NCI-H2081 treated with DMSO at 0.1 percent for 48 hours (cell line): ENCODE measurements at places on chromosomes 12 and 14.
A peak's percentile ranks its signal among the peaks of the same experiment; 100 is the strongest.

- no peak for DNase-seq
These were observed 50.7 kb downstream of the BICDL1 start for GRCh38 chr12:120039711-120040110.

DNA sequence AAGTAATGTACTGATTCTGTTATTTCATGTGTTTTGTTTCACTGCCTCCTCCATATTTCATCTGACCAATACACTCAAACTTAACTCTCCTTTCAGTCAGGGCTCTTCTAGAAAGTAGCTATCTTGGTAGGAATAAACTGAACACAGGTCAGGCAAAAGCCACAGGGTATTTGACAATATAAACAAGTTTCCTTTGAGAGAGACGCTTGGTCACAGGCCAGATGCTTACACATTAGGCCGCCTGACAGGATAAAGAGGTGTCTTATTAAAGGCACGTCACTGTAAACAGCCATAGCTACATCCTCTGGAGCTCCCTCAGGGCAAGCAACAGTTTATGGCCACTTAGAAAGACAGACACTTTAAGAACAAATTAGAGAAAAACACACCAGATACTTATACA is 607.5 kb downstream of the SLC6A15 start:
- no peak for DNase-seq

DNA sequence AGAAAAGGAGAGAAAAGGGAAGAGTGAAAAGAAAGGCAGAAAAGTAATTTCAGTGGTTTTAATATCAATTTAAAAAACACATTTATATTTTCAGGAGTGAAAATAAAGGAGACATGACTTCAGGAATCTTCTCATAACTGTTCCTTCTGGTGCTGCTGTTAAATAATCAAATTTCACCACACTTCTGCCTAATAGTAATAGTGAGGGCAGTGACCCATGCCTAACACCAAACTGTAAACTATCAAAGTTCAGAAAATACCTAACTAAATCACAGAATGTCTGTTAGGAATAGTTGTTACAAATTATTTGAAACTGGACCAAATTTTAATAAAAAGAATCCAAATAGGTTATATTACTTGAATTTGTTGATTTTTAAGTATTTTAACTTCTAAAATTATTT is 169.4 kb downstream of the RPL10L start:
- no peak for DNase-seq

- DNase-seq: no peak
These were observed 34.3 kb downstream of the DAD1 start for GRCh38 chr14:22554498-22555383.

GRCh38 chr12:1747609-1748008 is 56.7 kb downstream of the ADIPOR2 start:
- no peak for DNase-seq

DNA sequence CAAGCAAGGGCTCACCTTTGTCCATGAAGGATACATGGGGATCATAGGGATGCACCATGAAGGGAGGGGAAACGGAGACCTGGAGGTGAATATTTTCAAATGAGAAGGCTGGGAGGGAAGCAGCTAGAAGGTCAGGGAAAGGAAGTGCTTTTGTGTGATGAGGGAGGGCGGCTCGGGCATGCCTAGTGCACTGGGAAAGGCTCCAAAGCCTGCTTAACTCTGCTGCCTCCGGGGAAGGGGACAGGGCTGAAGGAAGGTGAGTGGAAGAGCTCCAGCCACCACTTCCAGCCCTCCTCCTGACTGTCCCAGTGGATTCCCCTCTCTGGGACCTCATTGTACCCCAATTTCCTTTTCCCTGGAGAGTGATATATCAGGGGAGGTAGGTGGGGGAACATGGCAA is 149.4 kb upstream of the PRMT8 start:
- DNase-seq: no peak

DNA sequence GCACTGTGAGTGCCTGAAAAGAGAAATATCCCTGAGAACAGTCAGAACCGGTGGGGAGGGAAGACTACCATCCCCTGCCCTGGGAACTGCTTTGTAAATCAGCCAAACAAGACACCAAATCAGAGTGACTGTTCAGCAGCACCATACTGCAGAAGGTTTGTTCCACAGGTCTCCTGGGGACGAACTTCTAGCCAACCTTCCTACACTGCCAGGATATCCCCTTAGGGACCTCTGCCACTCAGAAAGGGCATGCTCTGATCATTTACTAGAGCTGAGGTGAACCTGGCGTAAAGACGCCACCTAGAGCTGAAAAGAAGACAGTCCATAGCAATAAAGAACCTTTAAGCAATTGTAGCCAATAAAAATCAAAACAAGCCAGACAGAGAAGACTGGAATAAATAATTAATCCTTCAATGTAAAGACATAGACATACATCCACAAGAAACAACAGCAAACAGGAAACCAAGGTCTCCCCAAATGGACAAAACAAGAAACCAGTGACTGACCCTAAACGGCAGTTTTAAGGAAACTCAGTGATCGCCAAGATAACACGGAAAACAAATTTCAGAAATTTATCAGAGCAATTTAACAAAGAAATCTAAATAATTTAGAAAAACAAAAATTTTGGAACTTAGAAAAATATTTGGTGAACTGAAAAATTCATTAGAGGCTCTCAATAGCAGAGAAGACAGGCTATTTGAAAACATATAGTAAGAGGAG is 228.1 kb upstream of the AMIGO2 start:
- DNase-seq: peak; percentile 37

DNA sequence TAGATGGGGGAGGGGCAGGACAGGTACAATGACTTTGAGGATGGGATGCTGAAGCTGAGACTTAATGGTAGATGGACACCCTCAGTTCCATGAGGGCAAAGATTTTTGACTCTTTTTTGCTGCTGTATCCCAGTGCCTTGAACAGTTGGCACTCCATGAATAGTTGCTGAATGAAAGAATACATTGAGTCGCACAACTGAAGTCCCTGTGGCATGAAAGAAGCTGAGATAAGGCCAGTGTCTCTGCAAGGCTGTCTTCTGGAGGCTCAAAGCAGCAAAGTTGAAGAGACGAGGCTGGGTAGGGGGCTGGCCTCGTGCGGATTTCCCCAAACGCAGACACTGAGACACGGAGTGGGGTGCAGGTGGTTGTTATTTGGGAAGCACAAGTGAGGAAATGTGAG is 179.3 kb downstream of the ADCK1 start:
- DNase-seq: no peak

DNA sequence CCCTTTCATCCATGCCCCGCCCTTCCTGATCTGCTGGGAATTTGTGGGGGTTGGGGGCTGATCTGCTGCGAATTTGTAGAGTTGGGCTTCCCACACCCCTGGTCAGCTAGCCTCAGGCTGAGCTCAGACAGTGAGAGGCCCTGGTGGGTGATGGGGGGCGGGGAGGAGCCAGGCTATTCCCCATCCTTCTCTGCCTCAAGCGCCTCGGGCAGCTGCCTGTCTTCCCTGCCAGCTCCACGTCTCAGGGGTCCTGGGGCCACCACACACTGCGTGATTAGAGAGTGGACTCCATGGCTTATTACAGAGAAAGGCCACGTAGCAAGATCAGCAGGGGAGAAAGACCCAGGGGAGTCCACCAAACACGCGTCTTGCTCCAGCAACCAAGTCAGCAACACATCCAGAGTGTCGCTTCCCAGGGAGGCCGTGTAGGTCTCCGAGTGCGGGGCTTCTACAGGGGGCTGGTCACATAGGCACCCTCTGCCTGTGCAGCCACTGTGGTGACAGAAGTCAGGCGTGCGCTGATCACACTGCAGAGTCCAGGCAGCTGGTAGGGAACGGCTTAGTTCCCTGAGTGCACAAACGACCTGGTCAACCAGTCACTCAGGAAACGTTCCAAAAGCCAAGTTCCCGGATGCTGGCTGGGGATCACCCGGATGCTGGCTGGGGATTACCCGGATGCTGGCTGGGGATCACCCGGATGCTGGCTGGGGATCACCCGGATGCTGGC is 254.4 kb upstream of the SFSWAP start:
- no peak for DNase-seq

DNA sequence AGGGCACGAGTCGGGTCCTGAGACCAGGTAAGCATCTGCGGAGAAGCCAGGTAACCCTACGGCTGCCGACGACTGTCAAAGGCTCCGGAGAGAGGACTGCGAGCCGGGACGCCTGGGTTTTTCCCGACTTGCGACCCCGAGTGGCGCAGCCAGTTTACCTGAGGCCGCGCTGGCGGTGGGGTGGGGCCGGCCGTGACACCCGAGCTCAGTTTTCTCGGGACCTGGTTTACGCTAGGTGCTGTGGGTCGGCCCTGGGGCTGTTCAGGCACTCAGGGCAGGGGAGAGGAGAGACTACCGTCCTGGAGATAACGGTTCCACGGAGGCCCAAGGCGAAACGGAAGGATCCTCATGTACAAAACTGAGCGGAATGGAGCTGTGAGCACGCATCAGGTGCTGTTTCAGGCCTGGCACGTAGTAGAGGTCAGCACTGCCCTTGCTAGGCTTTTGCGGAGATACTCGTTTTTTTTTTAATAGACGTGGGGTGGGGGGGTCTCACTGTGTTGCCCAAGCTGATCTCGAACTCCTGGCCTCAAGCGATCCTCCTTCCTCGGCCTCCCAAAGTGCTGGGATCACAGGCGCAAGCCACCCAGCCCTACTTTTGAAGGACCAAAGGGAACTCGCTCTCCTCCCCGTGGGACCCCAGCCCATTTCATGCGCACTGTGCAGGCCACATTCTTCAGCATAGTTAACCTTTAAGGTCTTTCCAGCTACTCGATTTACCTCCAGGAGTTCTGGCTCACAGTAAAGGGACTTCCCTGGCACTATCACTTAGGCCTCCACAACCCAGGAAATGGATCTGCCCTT is 471 bp downstream of the MTRFR start:
- DNase-seq: no peak

GRCh38 chr14:92323011-92323915 is at the start of gene SLC24A4:
Gene SLC24A4 (plus strand): TSS chr14:92323165. CDS start chr14:92323831, 666 bp downstream.
- no peak for DNase-seq

DNA sequence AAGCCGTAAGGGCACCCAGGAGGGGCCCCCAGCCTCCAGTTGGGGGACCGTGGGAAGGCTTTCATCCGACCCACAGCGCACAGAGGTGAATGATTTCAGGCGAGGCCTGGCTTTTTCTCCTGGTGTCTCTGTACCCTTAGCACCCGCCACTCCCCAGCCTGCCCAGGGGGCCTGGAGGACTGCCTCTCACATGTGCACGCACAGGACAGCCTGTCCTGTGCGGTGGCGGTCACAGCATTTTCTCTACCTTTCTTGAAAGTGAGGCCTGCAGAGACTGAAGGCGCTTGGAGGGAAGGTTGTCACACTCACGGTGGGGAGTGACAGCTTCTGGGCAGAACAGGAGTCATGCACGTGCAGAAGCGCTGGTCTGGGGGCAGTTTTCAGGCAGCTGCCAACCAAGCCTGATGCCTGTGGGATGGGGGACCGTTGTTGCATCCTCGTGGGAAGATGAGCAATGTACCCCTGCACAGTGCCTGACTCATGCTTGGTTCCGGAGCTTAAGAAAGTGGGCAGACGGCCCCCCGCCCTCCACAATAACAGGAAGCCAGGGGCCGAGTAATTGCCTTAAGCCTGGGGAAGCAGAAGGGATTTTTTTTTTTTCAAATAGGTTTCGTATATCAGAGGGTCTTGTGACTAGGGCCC is 148.1 kb downstream of the TSPAN9 start:
- no peak for DNase-seq

DNA sequence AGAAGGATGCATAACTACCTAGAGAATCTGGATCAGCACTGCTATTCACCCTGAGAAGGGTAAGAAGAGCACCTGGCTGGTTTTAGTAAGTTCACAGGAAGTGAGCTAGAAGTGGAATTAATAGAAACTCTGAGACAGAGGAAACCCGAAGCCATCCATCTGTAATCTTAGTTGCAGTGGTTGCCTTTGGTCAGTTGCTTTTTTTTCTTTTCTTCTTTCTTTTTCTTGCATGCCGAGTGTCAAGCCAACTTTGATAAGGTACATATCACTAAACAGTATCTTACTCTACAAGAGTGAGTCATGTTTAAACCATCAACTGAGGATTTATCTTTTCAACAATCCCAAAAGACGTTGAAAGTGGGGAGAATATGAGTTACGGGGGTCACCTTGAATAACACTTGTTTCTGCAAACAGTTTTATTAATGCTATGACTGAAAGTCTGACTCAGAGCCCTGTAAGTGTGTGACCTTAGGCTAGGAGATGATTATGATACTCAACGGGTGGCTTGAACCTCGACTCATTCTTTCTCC is 26.7 kb downstream of the C12orf75 start:
- DNase-seq: no peak

DNA sequence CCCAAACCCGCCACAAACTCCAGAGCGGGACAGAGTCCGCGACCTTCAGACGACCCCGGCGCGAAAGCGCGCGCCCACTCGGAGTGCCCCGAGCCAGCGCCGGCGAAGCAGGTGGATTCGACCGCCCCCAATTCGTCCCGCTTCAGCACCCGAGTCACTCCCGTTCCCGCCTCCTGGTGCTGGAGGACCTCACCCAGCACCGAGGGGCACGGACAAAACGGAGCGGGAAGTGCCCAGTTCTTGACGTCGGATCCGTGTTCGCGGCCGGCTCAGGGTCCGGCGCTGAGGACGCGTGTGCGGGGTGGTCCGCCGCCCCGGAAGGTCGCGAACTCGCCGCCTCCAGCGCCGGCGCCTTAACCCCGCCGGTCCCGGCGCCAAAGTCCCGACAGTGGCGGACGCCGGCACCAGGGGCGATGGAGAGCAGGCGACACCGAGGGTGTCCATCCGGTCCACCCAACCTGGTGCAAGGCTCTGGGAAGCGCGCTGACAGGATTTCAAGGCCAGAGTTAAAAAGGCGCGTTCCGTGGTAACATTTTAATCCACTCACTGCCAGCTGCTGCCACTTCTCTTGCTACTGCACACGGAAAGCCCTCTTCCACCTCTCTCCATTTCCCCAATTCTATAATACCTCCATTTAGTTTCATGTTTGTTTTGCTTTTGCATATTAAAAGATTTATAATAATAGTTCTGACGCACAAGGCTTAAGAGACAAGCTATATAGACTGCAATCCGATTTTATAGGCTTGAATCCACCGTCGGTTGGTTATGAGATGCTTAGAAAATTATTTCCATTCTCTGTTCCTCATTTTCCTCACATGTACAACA is 240.0 kb upstream of the CPNE8 start:
- no peak for DNase-seq

DNA sequence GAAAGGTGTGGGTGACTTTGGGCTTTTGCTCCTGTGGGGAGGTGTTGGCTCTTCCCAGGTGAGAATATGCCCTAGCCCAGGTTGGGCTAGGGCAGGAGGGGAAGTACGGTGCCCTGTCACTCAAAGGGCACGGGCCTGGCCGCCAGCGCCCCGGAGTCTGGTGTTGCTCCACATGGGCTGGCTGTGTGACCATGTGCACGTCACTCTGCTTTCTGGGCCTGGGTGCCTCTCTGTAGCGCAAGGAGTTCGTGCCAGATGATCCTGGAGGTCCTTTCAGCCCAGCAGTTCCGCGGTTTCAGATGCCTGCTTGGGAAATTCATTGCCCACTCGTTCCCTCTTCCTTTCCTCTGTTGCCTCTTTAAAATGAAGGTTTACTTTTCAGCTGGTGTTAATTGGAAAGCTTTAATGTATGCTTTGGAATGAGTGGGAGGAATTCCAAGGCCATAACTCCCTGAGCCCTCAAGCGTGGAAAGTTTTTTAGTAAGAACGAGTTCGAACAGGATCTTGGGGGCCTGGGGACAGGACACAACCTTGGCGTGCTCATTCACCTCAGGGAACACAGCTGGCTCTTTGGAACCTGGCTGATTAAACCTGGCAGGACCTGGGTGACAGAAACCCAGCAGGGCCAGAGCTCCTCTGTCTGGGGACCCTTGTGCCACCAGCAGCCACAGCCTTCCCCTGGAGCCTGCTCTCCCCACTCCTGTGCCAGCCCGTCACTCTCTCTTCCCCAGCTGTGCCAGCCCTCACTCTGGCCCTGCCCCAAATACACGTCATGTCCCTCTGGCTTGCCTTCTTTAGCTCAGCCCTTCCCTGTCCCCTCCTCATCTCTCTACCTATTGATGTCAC is 42.8 kb downstream of the TSPAN9 start:
- no peak for DNase-seq

GRCh38 chr12:87529413-87529812 is 499.8 kb downstream of the C12orf50 start:
- no peak for DNase-seq
